B cell (primary cell): ENCODE measurements at places on chromosomes 7 and 10. TPM values are rescaled to one million over a fixed set of nuclear protein-coding genes. Genes with fewer than 3 reads are reported as not detected.

GRCh38 chr7:101772508-101773211 lies 44.8 kb upstream of the CUX1 start:
- H3K27ac ChIP-seq, result no peak overlapping the region
- no peak for DNase-seq
- H3K4me3 ChIP-seq, result no peak overlapping the region
- H3K36me3 ChIP-seq, result no peaks in the 10 kb centered on the region
- H3K4me1 ChIP-seq, result no peaks in the 10 kb centered on the region
- no peaks in the 10 kb centered on the region for H3K27me3 ChIP-seq

- DNase-seq, result peak; percentile 34
- H3K4me1 ChIP-seq, result peaks cover 39% of the 10 kb centered on the region
- no peak overlapping the region for H3K27ac ChIP-seq
- H3K4me3 ChIP-seq, result peak overlapping the region; percentile 56
- H3K36me3 ChIP-seq, result no peaks in the 10 kb centered on the region
- no peaks in the 10 kb centered on the region for H3K27me3 ChIP-seq
Measured at GRCh38 chr7:517774-518629, 1.6 kb downstream of the PDGFA start.

DNA sequence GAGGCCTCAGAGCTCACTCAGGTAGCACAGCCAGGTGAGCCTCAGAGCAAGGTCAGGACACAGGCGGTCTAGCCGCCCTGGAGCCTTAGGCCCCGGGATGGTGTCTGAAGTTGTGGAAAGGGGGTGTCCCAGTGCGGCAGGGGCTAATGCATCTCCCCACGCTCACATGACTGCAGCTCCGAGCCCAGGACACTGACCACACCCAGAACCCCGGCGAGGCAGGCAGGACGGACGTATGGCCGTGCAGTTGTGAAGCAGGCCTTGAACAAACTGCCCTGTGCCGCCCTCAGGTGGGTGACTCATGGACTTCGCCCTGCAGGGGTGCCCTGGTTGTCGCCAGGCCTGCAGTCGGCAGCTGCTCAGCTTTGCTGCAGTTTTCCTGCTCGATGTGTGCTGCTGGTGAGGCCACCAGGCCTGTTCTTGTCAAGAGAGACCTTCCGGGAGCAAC lies 5.0 kb upstream of the PRKAR1B start:
- no peaks in the 10 kb centered on the region for H3K27me3 ChIP-seq
- H3K4me1 ChIP-seq, result peaks cover 10% of the 10 kb centered on the region
- H3K4me3 ChIP-seq, result no peak overlapping the region
- no peak overlapping the region for H3K27ac ChIP-seq
- DNase-seq, result no peak

DNA sequence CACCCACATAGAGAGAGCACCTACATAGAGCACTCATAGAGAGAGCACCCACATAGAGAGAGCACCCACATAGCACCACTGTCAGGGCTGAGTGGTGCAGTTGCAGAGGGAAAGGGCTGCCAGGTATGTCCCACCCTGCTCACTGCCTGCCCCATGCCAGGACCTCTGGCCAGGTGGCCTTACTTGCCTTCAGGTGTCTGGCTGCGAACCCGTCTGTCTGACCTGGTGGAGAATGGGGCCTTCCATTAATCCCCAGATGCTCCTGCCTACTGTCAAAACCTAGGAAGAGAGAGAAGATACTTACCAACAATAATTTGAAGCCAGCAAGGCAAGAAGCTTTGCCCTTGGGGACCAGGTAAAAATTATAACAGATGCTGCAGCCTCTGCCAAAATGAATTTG lies 51.1 kb downstream of the INSIG1 start:
- no peak overlapping the region for H3K4me3 ChIP-seq
- DNase-seq, result no peak
- H3K27ac ChIP-seq, result no peak overlapping the region
- peaks cover 44% of the 10 kb centered on the region for H3K27me3 ChIP-seq
- peaks cover 13% of the 10 kb centered on the region for H3K4me1 ChIP-seq

GRCh38 chr7:25395976-25396375 lies 167.7 kb upstream of the NPVF start:
- DNase-seq, result no peak
- H3K27me3 ChIP-seq, result no peaks in the 10 kb centered on the region
- H3K4me1 ChIP-seq, result no peaks in the 10 kb centered on the region
- H3K36me3 ChIP-seq, result no peaks in the 10 kb centered on the region

DNA sequence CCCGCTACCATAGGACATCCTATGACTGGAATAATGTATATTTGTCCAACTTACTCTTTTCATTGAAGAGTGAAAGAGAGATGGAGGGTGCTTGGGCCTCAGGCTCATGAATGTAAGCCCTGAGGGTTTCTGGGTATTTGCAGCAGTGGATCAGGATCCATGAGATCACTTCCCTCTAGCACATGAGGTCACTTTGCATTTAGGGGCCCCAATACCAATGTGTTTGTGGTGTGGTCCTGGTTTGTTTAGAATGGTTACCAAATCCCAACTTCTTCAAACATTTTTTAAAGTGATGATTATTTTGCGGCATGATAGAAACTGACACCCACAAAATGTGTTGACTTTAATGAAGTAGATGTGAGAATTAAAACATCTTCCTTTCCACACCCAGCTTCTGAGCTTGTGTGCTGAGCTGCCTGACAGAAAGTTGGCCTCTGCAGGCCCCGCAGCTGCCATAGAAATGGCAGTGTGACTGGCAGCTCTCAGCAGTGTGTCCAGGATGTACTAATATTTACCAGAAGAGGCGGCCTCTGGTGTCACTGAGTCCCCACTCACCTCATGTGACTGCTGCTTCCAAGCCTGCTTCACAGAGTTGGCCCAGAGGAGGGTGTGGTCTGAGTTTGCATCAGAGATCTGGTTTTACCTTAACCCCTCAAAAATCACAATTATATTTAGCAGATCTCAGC lies 447.6 kb upstream of the NPVF start:
- no peaks in the 10 kb centered on the region for H3K4me1 ChIP-seq
- H3K27ac ChIP-seq, result no peak overlapping the region
- H3K27me3 ChIP-seq, result no peaks in the 10 kb centered on the region
- H3K36me3 ChIP-seq, result no peaks in the 10 kb centered on the region
- H3K4me3 ChIP-seq, result no peak overlapping the region
- no peak for DNase-seq

Gene AKR1C8
- total RNA-seq, result not detected in 2 replicates

Gene CYTH3
- total RNA-seq, result 11.3 and 13.2 TPM in 2 replicates

GRCh38 chr10:61452655-61453641 lies at the start of gene TMEM26:
Gene TMEM26 (minus strand): TSS chr10:61453381. CDS start chr10:61453081, 300 bp downstream.
- H3K27ac ChIP-seq, result no peak within 1 kb of the TSS
- H3K27me3 ChIP-seq, result peaks cover 22% of the 10 kb centered on the region

DNA sequence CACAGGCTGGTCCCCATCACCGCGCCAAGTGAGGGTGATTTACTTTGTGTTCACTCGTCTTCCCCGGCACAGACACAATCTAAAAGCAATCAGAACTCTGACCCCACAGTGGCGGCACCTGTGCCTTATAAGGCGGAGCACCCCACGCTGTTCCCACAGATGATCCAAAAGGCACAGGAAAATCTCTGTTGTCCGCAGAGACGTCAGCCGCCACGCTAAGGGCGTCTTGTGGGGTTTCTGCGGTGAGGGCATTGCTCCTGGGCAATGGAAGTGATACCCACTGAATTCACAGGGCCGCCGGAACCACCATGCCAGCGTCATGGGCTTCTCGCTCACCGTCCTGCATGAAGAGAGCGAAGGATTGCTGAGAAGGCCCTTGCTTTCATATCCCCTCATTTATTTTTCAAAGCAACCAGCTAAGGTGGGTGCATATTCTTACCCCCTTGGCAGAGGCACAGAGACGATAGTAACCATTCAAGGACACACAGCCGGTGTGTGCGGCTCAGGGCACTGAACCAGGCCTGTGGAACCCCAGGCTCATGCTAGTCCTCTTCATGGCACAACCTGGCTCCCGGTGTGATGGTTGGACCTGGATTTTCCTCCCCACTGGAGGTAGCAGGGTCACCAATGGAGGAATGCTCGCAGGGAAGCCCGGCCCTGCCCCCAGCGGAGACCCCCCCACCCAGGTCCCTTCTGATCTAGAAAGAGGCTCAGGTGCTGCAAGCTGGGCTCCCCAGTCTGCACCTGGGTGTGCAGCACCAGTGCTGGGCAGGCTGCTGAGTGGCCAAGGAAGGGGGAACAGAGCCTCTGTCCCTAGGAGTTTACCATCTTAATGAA lies 279.0 kb downstream of the TCERG1L start:
- H3K27me3 ChIP-seq, result no peaks in the 10 kb centered on the region
- DNase-seq, result no peak
- no peaks in the 10 kb centered on the region for H3K36me3 ChIP-seq
- H3K4me3 ChIP-seq, result no peak overlapping the region
- no peak overlapping the region for H3K27ac ChIP-seq
